ENCODE measurements at places on chromosomes 1 and 21.
A peak's percentile ranks its signal among the peaks of the same experiment; 100 is the strongest.

DNA sequence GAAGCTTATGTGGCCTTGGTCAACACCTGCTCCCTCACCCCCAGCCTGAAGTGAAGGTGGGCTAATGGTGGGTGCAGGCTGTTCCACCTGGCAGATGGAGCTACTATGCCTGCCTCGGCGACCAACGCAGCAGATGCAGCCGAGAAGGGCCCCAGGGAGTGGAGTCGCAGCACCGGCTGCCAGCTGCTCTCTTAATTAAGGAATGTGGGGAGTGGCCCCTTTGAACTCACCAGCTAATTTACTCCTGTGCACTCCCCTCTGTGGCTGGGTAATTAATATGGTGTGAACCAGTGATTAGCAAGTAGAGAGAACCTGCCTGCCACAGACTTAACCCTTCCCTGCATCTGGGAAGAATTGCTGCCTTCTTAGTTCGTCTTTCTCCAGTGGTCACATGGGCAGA lies 3.3 kb upstream of the SLAMF8 start:
- DNase-seq: peak; percentile 43

DNA sequence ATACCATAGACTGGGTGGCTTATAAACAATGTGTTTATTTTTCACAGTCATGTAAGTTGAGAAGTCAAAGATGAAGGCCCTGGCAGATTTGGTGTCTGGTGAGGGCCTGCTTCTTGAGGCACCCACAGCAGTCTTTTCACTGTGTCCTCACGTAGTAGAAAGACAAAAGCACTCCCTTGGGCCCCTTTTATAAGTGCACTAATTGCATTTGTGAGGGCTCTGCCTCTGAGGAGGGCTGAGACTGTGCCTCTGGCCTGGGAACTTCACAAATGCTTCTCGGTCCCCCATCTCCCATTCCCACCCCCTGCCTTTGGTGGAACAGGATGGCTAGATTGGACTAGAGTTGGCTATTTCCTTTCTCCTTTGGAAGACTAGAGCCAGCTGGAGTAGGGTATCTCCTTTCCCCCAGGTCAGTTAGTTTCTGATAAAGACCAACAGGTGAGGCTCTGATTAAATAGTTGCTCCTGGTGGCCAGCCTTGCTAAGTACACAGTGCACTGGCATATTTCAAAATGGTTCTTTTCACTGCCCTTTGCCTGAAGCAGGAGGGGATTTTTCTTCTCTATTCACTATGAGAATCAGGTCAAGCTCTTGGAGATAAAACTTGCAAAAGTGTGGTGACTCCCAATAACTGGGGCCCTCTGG lies 82.9 kb downstream of the PLPPR4 start:
- no peak for DNase-seq

DNA sequence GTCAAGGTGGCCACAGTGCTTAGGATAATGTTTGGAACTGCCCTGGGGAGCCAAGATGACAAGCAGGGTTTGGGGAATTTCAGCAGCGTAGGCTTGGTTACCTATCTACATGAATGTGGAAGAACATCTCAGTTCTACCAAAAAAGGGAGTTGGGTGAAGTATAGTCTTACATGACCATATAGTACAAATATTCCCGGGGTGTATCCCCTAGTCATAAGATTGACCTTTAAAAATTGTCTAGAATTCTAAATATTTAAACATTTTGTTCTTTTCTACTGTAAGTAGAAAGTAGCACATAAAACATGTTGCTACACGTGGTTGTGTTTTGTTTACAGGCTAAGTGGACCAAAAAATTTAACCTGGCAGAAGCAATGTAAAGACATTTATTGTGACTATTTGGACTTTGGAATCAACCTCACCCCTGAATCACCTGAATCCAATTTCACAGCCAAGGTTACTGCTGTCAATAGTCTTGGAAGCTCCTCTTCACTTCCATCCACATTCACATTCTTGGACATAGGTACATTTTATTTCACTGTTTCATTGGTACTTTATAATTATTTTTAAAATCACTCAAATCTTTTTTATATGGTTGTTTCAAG lies 20.3 kb downstream of the IL12RB2 start:
- no peak for DNase-seq

DNA sequence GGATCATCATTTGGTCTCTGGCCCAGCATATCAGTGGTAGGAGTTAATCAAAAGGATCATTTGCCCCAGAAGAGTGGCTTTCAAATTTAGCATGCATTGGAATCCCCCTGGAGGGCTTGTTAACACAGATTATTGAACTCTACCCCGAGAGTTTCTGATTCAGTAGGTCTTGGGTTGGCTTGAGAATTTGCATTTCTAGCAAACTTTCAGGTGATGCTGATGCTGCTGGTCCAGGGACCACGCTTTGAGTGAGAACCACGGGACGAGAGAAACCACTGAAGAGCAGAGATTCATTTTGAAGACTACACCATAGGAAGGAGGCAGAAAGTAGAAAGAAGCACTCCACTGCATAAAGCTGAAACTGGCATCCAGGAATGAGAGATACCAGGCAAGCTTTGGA lies 81.3 kb upstream of the DUSP10 start:
- no peak for DNase-seq

- DNase-seq: no peak
Observed at GRCh38 chr1:191904991-191905390, 253.3 kb upstream of the RGS18 start.

- no peak for DNase-seq
Observed at GRCh38 chr1:43861337-43861736, 72.3 kb upstream of the ARTN start.

- DNase-seq: no peak
Observed at GRCh38 chr1:78284354-78284753, 206.4 kb upstream of the PTGFR start.

GRCh38 chr21:46665566-46665965 lies 30.1 kb downstream of the PRMT2 start:
- no peak for DNase-seq

DNA sequence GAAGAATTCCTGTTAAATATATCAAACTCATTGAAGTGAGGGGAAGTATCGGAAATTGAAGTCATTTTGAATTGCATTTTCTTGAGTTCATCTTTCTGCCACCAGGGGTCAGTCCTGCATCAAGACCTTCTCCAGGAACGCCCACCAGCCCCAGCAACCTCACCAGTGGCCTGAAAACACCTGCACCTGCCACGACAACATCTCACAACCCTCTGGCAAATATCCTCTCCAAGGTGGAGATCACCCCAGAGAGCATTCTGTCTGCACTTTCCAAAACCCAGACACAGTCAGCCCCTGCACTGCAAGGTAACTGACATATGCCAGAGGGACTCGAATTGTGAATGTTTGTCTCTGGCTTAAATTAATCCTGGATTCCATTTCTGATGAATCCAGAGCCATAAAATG lies 22.8 kb upstream of the TARS2 start:
- peak; percentile 68 for DNase-seq

- DNase-seq: no peak
Observed at GRCh38 chr1:6116137-6116536, 64.0 kb downstream of the CHD5 start.

DNA sequence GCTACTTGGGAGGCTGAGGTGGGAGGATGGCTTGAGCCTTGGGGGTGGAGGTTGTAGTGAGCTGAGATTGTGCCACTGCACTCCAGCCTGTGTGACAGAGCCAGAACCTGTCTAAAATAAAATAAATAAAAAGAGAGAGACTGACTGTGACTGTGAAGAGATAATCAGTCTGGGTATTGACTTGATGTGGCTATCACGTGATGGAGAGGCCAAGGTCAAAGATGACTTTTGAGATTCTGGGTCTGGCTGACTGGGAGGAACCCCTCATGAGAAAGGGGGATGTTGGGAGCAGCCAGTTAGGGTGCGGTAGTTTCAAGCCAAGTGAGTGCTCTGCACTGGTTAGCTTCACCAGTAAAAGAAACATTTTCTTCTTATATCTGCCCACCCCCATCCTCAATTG lies 66.8 kb downstream of the CDC14A start:
- DNase-seq: no peak

DNA sequence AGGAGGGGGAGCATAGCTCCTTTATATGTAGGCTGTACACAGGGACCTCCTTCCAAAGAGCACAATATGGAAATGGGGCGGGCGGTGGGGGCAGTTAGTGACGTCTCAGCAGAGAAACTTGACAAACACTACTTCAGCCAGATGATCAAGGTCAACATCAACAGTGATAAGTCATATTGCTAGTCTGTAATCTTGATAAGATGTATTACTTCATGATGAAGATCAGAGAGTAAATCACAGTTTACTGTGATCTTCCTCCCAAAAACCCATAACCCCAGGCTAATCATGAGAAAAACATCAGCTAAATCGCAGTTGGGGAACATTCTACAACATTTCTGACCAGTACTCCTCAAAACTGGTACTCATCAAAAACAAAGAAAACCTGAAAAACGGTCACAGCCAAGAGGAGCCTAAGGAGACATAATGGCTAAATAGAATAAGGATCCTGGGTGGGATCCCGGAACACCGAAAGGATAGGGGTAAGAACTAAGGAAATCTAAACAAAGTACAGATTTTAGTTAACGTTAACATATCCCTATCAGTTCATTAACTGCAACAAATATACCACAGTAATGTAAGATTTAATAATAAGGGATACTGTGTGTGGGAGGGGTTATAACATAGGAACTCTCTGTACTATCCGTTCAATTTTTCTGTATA lies 20.2 kb downstream of the LPAR3 start:
- DNase-seq: no peak

DNA sequence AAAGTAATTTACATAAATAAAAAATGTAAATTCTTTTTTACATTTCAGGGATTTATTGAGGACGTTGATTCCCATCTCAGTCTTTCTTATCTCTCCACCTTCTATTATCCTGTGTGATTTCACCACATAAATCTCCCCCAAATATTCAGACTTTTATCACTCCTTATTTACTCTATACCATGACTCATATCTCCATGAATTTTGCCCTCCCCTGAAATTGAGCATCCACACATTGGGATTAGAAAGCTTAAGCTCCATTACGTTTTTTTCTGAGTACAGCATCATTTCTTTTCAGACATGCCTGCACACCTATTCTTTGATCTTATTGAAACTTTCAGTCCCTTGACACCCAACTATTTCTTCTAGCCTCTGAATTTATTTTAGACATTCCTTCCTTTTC lies 111.2 kb downstream of the IFI44 start:
- DNase-seq: no peak

GRCh38 chr1:84506729-84507453 lies 510 bp upstream of the GNG5 start:
- DNase-seq: no peak

- DNase-seq: no peak
Observed at GRCh38 chr1:1325288-1326074, 879 bp downstream of the CPTP start.

- no peak for DNase-seq
Observed at GRCh38 chr1:185987611-185988321, 253.6 kb downstream of the HMCN1 start.

GRCh38 chr1:26524181-26524580 lies 5.4 kb upstream of the RPS6KA1 start:
- DNase-seq: no peak

- peak; percentile 84 for DNase-seq
Observed at GRCh38 chr1:174022080-174022975, at the start of gene RC3H1. Gene RC3H1, minus strand, starts transcription at chr1:174022357. Its CDS starts 29,372 bp downstream, at chr1:173992985.

GRCh38 chr1:5519366-5520135 lies 472.7 kb downstream of the NPHP4 start:
- DNase-seq: no peak

- DNase-seq: peak; percentile 79
Observed at GRCh38 chr1:161305867-161306519, 3.8 kb downstream of the MPZ start.

GRCh38 chr1:86068841-86069756 lies 87.5 kb downstream of the COL24A1 start:
- DNase-seq: no peak

DNA sequence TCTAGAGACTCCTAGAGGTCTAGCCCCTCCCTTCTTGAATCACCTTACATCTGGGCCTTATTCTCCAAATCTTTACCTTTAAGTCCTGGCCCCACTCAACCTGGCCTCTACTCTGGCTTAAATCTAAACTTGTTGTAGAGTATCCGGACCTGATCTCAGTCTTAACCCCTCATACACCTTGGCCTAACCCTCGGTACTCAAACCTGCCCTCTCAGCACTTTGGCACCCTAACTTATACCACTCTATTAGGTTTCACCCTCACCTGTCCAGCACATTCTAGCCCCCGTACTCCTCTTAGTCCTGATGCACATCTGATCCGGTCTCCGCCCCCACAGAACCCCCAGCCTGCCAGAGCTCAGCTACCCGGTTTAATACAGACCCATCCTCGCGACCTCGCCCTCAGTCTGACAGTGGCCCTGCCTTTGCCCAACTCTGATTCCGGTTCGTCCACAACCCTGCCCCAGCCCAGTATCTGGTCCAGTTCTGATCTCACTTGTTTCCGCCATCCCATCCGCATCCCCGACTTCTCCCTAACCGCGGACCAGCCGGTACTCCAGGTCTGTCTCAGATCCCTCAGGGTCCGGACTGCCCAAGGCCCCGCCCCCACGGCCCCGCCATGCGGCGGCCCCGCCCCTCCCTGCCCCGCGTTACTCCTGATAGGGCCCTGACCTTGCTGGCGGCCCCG lies 1.5 kb downstream of the TRIM62 start:
- DNase-seq: no peak

DNA sequence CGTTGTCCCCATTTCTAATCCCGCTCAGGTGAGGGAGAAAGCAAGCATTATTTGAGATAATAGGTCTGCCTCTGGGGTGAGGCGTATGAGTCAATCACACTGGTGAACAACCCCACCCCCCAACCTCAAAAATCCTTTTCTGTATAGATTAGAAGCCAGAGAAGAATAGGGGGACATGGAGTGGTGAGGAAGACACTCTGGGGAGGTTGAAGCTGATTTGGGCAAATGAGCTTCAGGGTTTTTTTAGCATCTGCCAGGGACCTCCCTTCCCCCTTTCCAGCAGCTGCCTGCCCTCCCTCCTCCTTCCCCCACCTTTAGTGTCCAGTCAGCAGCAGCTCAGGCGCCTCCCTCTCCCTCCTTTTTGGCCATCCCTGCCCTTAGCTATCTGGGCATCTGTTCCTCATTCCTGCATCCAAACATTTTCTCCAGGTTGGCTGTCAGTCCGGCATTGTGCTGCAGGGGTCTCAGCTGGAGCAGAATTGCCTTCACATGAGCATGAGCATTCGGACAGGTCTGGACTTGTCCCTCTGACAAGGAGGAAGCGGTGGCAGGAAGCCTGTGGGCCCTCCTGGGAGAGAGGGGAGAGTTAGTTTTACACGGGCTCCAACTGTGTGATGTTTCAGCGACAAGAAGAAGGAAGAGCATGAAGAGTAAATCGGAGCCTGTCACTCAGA lies 30.8 kb upstream of the PTGFRN start:
- DNase-seq: peak; percentile 24

DNA sequence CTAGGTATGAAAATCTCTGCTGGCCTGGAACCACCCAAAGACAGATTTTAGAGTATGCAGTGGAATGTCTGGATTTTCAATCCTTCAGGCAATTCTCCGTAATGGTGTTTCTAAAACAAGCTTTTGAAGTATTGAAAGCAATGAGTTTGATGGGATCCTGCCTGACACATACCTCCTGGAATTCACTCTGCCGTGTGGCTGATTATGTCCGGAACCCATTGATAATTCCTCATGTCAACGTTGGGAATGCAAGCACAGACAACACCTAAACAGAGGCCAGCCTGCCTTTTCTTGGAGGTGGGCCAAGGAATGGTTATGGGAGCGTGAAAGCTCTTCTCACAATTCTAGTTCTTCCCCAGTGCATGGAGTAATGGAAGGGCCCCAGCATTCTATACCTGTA lies 168.9 kb upstream of the HMCN1 start:
- no peak for DNase-seq

GRCh38 chr1:156581661-156582387 lies 2.3 kb downstream of the TTC24 start:
- no peak for DNase-seq
